ENCODE measurements at places on chromosomes 3 and 15.

GRCh38 chr15:87527875-87528274, 728.7 kb downstream of the NTRK3 start:
- DNase-seq: no peak

GRCh38 chr3:31472479-31473390, 60.0 kb upstream of the STT3B start:
- DNase-seq: no peak

- no peak for DNase-seq
Observed at GRCh38 chr3:18715208-18715607, 290.1 kb upstream of the SATB1 start.

GRCh38 chr3:140242818-140243276, 307.9 kb downstream of the CLSTN2 start:
- DNase-seq: no peak

- DNase-seq: no peak
Observed at GRCh38 chr3:170909129-170909903, 879 bp upstream of the EIF5A2 start.
